Activated T-cell treated with anti-CD3 and anti-CD28 coated beads for 48 hours (primary cell): ENCODE measurements at places on chromosomes 13 and 19.

DNA sequence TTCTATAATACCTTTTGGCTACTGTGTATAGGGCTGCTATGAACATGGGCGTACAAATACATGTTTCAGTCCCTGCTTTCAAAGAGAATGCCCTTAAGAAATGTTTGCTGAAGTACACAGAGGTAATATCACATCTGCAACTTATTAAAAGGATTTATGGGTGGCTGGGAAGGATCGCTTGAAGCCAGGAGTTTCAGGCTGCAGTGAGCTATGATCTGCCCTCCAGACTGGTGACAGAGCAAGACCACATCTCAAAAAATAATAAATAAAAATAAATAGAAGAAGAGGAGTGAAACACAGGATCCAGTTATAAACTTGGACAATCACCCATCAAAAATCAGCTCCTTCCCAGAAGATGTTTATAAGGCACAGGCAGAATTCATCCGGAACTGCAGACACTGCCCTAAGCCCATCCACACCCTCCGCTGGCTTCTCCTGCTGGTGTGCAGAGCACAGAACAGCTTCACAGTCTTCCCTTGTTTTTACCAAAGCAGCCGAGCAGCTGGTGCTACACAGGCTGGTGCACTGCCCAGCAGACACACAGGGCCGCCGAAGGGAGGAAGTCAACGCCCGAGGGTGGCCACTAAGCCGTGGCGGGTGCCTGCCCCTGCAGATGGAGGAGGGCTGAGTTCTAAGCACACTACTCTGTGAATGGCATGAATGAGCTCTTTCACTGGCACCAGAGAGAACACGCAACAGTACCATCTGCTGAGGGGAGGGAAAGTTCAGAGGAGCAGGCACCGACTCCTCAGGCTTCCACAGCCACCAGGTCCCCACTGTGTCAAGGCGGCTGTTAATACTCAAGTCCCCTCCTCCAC is 44.0 kb downstream of the BRD4 start:
- no peak for DNase-seq

DNA sequence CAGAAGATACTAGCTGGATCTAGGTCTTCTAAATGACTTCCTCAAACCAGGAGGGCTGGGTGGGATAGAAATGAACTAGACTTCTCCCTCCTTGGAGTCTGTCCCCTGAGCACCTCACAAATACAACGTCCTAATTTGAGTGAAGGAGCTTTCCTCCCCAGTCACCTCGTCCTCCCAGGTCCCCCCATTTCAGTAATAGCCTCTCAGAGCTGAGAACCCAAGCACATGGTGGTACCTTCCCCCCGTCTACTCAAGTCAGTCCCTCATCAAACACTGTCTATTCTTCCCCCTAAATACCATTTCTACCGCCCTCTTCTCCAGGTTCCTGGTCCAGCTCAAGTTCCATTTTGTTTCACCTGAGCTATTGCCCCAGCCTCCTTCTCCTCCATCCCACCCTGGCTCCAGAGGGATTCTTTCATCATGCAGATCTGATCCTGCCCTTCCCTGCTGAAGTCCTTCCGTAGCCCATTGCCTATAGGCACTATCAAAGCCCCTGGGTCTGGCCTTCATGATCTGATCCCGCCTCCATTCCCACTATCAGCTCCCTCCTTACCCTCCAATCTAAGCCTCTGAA is 5.3 kb upstream of the PRKCG start:
- DNase-seq = no peak

GRCh38 chr13:88086577-88086976 is 415.4 kb downstream of the SLITRK5 start:
- DNase-seq = no peak

DNA sequence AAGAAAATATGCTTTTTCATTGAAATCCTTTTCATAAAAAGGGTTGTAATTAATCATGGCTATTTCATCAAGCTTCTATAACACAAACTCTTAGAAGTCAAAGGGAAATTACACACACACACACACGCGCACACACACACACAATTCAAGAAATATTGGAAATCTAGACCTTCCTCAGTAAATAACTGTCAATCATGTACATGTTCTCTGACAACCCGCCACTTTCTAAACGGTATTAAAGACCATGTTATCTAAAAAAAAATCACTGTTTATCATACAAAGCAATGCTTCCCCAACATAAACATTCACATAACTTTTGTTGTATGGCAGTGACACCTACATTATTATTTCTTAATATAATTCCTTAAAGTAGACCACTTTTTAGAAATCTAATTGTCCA is 132.2 kb downstream of the EFNB2 start:
- DNase-seq = no peak

- no peak for DNase-seq
Measured at GRCh38 chr19:35249146-35249847, 495 bp downstream of the LSR start.

DNA sequence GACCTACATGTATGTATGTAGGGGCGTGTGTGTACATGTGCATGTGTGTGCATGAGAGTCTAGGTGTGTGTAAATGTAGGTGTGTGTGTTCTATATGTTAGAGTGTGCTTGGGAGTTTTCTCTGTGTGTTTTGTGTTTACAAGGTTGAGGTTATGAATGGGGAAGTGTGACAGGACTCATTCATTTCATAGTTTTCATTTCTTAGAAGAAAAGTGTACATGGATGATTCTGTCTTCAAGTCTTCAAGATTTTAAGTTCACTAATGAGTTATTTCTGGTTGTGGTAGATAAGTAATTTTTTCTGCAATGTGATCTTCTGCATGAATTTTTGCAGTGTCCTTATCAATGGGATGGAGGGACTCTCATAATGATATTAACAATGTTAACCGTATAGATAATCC is 118.2 kb upstream of the SLC10A2 start:
- DNase-seq = no peak

DNA sequence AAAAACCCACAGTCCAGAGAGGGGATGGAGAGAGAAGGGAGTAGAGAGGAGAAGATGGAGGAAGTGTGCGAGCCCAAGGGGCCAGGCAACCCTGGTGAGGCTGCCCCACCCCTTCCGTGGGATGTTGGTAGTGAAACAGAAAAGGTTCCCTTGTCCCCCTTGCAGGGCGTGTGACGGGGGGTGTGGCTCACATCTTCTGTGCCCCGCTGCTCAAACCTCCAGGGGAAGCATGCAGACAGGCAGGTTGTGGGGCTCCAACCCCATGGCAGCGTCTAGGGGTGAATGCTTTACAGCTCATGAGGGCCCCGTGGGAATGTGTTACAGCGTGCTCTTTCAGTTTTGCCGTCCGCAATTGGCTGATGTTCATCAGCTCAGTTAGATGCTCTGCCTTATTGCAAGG is 14.7 kb upstream of the EVI5L start:
- no peak for DNase-seq

- DNase-seq = peak; percentile 25
Measured at GRCh38 chr13:30576528-30576927, 41.2 kb upstream of the USPL1 start.

- no peak for DNase-seq
Measured at GRCh38 chr13:73945382-73945781, 188.8 kb downstream of the KLF12 start.

DNA sequence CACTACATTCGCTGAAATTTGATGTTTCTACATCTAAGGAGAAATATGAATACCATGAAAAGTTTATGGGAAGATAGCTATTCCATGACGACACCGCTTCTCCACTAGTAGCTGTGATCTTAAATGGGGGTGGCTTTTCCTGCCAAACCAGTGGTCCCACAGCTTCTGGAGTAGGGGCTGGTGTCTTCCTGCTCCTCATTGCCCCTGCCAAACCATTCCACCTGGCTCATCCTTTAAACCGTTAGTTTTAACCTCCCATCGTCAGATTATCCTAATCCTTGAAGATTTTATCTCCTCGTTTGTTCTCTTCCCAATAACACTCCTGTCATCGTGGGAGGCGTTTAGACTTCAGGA is 568 bp upstream of the ZNF230 start:
- DNase-seq = no peak

- DNase-seq = no peak
Measured at GRCh38 chr13:39196965-39197646, 158.8 kb downstream of the NHLRC3 start.

- no peak for DNase-seq
Measured at GRCh38 chr13:51647067-51647466, 62.8 kb downstream of the WDFY2 start.

GRCh38 chr19:44725251-44725650 is 23.3 kb upstream of the BCL3 start:
- no peak for DNase-seq

- DNase-seq = no peak
Measured at GRCh38 chr13:110157718-110158117, 149.2 kb downstream of the COL4A1 start.

GRCh38 chr13:111790621-111791020 is 276.3 kb upstream of the SOX1 start:
- DNase-seq = no peak

DNA sequence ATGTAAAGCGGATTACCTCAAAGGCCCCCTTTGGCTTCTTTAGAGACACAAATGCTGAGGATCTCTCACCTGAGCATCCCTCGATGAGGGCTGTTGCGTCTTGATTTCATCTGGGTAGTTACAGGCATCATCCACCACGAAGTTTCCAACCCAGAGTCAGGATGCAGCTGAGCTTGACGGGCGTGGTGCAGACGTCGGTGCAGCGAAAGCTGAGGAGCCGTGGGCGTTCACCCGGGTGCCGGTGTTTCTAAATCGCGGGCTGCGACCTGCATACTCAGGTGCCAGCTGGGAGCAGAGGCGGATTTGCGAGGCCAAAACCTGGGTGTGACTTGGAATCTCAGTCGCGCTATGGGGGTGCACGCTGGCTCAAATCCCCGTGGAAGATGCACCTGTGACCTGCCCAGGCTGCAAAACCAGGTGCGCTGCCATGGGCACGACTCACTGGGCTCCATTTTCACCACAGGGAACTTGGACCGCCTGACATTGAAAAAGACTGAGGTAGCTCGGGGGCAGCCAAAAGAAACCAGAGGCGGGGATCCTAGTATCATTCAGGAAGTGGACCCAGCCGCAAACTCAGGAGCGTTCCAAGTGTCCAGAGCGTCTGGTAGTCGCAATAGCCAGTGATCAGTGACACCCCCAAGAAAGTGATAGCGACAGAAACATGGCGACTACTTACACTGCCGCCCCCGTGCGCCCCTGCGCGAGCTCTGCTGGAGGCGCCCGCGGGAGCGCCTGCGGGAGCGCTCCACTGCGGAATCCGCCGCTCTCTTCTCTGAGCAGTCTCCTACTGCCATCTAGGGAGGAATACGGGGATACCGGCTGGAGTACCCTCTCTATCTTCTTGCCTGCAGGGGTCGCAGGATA is 36.4 kb upstream of the IGFL4 start:
- peak; percentile 41 for DNase-seq

DNA sequence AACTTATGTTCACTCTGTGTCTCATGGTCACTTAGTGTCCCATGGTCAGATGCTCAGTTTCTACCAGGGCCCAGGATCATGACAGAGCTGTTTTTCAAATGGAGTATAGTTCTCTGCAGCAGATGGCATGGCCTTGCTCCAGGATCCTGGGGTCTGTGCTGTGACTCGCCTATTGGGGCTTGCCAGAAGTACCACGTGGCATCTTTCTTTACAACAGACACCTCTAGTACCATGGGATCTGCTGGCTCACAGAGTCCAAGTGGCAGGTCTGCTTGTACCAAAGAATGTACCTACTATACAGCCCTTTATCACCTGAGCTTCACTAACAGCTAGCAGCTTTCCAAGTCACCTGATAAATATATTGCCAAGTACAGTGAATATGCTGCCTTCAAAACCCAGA is 6.0 kb upstream of the RNF6 start:
- DNase-seq = no peak

GRCh38 chr13:75339635-75340374 is 142.2 kb downstream of the TBC1D4 start:
- DNase-seq = no peak

- no peak for DNase-seq
Measured at GRCh38 chr13:111291908-111292307, 28.5 kb upstream of the TEX29 start.

- no peak for DNase-seq
Measured at GRCh38 chr13:87123987-87124784, 547.0 kb upstream of the SLITRK5 start.

DNA sequence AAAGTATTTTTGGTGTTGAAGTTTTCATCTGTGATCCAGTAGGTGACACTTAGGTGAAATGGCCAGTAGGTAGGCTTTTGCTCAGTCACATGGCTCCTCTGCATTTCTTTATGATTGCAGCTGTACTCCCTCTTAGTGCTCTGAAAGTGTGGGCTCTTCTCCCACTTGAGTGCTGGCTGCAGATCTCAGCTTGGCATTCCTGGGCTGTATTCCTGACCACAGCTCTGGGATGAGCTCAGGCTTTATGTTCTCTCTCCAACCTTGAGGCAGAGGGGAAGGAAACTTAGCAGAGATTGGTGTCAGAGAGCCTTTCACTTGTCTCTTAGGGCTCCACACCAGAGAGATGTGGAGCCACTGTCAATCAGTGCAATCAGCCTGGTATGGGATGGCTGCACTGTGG is 254.3 kb downstream of the NDFIP2 start:
- DNase-seq = no peak

DNA sequence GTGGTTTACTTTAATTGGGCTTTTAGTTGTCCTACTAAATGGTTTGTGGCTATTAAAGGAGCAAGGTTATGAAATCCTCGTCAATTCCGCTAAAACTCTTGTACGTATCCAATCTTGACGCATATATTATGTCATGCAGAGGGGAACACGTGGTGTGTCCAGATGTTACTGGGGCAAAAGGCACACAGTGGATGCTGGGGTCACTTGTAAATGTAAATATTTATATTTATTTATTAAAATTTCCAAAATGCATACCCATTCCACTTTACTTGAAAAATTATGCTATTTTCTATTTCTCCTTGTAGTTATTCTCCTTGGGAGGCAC is 36.7 kb upstream of the SLC46A3 start:
- no peak for DNase-seq

GRCh38 chr19:16927883-16928282 is 39.1 kb downstream of the F2RL3 start:
- DNase-seq = no peak

- no peak for DNase-seq
Measured at GRCh38 chr13:95564733-95565291, 12.3 kb downstream of the CLDN10 start.

- no peak for DNase-seq
Measured at GRCh38 chr19:40702337-40703012, 12.0 kb upstream of the NUMBL start.
